B cell (primary cell): ENCODE measurements at places on chromosomes 1 and 21. TPM values are rescaled to one million over a fixed set of nuclear protein-coding genes. Genes with fewer than 3 reads are reported as not detected.
A peak's percentile ranks its signal among the peaks of the same experiment; 100 is the strongest.

- no peak for DNase-seq
Measured at GRCh38 chr1:52385376-52385775, 18.8 kb downstream of the ORC1 start.

DNA sequence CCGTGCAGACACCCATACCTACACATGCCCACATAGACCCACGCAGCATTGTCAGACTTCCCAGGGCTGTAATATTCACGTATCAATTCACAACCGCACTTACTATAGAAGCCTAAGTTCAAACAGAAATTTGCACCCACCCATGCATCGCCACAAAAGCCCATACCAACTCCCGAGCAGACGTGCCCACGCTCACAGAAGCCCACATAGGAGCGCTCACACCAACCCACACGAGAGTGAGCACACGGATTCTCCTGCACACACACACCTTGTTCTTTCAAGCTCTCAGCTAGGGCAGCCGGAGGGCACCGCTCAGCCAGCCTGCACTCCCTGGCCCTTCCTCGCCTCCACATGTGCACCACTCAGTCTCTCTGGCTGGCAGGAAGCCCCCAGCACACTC, 4.6 kb downstream of the MFAP2 start:
- no peak for DNase-seq

DNA sequence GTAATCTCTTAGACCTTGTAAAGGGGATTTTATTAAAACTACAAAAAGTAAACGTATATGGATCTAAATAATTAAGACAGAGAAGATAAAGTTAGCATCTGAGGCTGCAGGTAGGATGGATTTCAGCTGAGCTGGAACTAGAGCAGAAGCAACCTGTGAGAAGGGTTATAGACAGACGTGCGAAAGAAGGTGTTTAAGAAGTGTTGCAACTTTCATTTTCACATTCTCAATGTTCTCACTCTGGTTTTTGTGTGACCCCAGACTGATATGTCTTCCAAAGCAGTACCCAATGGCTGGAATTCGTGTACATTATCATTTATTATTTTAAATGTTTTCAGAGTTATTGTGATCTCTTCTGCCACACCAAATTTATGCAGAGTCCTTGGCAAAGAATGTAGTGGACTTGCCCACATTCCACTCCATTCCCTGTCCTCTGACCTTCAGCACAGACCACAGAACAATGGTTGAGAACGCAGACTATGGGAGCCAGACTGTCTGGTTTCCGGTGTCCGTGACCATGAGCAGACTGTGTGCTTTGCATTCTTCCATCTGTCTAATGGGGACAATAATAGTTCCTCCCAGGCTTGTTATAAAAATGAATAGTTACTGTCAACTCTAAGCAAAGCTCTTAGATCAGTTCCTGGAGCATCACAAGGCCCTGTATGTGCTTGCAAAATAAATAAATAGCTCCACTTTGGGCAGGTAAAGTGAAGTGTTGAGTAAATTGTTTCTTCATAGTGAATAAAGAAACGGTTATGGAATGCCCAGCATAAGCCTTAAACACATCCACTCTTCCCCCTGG, 140.6 kb upstream of the SAMSN1 start:
- DNase-seq: peak; percentile 52

- no peak for DNase-seq
Measured at GRCh38 chr1:55428944-55429931, 214.1 kb upstream of the USP24 start.

Gene ARID1A
- 150 and 152 TPM in 2 replicates for total RNA-seq

GRCh38 chr1:96912248-96912647, 190.7 kb downstream of the PTBP2 start:
- no peak for DNase-seq

DNA sequence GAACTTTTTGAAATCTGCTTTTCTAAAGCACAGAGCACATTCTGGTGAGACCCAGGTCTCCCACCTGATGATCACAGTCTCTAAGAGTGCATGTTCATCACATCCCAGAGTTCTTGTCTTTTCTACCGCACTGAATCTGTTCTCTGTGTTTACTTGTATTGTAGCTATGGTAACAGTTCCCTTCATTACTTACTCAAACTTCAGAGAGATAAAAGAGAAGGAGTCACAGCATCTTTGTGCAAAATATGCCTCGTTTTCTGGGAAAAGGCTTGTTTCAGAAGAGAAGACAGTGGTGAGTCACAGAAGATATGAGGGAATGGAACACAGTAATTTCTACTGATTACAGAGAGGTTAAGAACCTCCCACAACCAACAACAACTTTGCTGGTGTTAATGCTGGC, 580.6 kb downstream of the PLA2G4A start:
- no peak for DNase-seq

GRCh38 chr21:35827004-35827403, 233.3 kb downstream of the SETD4 start:
- DNase-seq: no peak

- DNase-seq: no peak
Measured at GRCh38 chr1:9835758-9836631, 12.2 kb upstream of the CLSTN1 start.

DNA sequence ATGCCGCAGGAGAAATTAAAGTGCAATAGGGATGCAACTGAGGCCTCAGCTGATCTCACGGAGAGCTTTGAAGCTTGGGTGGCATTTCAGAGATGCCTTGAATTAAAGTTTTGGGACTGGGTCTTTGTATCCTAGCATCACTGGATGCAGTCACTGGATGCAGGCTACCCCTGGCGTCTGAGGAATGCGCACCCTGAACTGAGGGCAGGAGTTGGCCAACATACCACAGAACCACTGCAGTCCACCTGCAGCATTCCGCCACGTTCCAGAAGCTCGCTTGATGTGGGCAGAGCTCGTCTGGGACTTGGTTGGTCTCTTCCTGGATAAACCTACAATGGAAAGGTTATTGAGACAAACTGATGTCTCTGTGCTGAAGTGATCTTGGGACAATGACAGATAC, 34.1 kb upstream of the IGSF5 start:
- DNase-seq: no peak

GRCh38 chr1:202283991-202284390, 57.7 kb downstream of the UBE2T start:
- DNase-seq: no peak

DNA sequence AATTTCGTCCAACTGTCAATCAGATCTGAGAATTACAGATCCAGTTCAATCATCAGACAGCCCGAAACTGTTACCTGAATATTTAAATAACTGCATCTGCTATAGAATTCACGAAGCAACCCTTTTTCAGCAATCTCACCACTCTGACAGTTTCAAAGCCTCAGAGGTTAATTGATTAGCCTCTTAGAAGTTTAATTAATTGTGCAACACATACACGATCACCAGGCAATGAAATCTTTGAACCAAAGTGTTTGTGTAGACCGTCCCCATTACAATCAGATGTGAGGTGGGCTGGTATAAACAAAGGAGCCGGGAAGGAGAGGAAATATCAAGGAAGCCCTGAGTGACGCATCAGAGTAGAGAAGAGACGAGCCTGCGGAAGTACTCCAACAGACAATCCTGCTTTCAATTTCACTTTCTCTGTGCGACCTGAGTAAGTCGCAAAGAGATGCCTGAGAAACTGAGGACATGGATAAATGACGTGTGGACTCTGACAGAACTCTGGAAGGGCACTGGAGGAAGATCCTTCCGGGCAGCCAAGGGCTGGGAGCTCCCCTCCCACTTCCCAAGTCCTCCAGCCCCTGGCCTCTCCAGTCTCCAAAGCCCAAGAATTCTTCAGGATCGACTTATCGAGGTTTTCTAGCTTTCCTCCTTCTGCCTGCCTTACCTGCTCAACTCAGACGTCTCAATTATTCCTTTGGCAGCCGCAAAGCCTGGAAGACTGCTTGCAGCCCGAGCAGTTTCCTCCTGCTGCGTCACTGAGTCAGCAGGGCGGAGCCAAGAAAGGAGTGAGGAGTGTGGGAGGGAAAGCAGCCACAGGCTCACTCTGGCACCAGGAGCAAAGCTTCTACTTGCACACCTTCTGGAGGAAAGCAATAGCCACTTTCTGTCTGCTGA, at the start of gene RNASEL:
Gene RNASEL (minus strand): TSS at position 757 of the 897 bp plus-strand sequence. CDS start 2,450 bp downstream, outside the sequence.
- DNase-seq: peak; percentile 80

GRCh38 chr1:167503626-167504466, 14.5 kb downstream of the CD247 start:
- DNase-seq: no peak

GRCh38 chr1:198436276-198436675, 104.2 kb downstream of the ATP6V1G3 start:
- no peak for DNase-seq

DNA sequence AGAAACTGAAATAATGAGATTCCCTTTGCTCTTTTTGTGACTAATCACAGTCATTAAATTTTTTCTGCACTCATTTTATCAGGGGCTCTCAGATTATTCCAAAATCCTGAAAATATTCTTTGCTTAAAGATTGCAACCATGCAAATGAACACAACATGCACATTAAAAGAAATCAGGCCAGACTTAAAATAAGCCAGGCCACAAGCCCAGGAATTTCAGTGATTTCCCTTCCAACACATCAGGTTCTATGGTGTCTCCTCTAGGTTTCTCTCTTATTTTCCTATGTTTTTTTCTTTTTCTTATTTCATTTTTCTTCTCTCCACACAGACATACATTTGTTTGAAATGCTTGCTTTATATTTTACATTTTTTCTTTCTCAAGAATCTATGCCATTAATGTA, 65.3 kb downstream of the NIBAN1 start:
- no peak for DNase-seq

DNA sequence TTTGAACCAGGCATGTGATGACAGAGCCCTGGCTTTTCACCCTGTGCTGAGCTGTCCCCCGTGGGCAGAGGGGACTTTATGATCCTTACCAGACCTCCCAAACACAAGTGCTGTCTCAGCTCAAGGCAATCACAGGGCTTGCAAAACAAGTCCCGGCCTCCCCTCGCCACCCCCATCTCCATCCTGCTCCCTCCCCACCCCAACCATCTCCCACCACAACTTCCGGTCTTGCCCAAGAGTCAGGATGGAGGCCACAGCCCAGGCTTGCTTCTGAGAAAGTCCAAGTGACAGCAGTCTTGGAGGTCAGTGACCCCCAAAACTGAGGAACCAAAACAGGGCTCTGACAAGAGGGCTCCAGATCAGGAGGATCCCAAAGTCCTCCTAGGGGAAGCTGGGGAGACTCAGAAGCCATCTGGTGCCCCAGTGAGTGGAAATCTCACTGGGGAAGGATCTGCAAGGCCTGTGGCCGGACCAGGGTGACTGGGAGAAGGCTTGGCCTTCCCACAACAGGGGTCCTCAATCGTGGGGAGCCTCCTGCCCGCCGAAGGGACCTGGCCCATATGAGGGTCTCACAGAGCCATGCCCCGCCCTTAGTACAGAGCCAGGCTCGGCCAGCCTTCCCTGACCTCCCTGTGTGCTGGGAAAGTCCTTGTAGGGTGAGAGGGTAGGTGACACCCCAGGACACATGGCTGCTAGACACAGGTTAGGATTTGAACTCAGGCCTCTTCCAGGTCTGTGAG, 4.5 kb upstream of the SDC3 start:
- DNase-seq: no peak

DNA sequence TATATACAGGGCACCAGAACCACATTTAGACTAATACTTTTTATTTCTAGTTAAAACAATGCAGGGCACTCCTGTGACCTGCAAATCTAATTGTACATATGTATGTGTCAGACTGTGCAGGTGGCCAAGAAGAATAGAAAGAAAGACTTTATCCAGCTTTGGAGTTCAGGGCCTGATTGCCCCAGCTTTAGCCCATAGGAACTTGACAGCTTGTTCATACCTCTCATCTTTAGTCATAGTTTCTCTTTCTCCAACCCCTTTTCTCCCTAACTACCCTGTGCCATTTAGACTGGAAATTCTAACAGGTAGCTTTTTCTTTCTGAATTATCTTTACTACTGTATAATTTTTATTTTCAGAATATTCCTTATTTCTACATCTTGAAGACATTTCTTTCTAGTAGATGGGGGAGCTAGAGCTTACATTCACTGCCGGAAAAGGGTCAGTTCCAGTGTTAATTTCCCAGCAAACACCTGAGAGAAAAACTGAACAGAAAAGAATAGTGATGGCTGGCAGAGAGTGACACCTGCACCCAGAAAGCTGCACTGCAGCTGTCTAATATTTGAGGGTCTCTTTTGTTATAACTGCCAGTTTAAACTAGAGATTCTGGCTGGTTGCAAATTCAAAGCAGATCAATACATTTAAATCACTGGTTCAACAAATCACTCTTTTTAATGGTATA, 8.4 kb downstream of the YBX1 start:
- no peak for DNase-seq

Gene ABCD3
- 19.4 and 21.0 TPM in 2 replicates for total RNA-seq

Gene FAM72C
- total RNA-seq: 0.56 TPM in 1 of 2 replicates, not detected in the other

- no peak for DNase-seq
Measured at GRCh38 chr1:78676993-78677392, 27.4 kb downstream of the IFI44 start.

- no peak for DNase-seq
Measured at GRCh38 chr1:66978201-66978600, 53.4 kb downstream of the MIER1 start.

Gene IL20
- not detected in 2 replicates for total RNA-seq

Gene OR6P1
- total RNA-seq: not detected in 2 replicates

GRCh38 chr1:188432427-188432826, 1603.7 kb downstream of the PLA2G4A start:
- DNase-seq: no peak

DNA sequence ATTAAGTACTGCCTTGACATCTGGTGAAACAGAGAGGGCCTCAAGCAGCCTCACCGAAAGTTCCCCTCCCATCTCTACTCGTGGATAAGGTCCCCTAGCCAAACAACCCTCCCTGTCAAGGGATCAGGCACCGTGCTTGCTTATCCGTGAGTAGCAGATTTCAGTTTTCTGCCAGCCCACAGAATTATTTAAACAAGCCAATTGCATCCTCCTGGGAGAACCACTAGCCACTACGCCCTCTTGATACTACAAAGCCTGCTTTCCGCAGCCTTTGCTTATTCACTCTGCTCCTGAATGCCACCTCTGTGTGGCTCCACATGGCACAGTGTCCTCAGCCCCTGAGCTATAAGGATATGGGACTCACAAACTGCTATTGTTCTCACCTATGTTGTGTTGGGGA, 5.9 kb upstream of the TFF2 start:
- DNase-seq: no peak

GRCh38 chr1:114075546-114076242, 78.0 kb downstream of the SYT6 start:
- DNase-seq: no peak
